Breast epithelium (tissue), 4 donors: ENCODE measurements at places on chromosomes 5 and 9. TPM values are rescaled to one million over a fixed set of nuclear protein-coding genes. Genes with fewer than 3 reads are reported as not detected.

Gene COL15A1
- total RNA-seq = 13.9 TPM

Gene SLC34A3
- total RNA-seq = not detected

Gene RASGEF1C
- total RNA-seq = not detected

Gene TARS1
- total RNA-seq = 66.5 TPM

Gene LCP2
- 21.8 TPM for total RNA-seq

Gene SNX24
- total RNA-seq = 13.1 TPM

Gene TLR4
- total RNA-seq = 71.2 TPM

Gene ROR2
- total RNA-seq = 2.1 TPM

Gene PCDHA10
- 6.4 TPM for total RNA-seq

Gene TEX48
- not detected for total RNA-seq

Gene GPR21
- 3.3 TPM for total RNA-seq

Gene ENG
- total RNA-seq = 30.9 TPM

Gene SPATA6L
- total RNA-seq = 14.4 TPM

Gene LURAP1L
- 24.1 TPM for total RNA-seq

Gene INSL4
- not detected for total RNA-seq

Gene SLC46A2
- not detected for total RNA-seq

Gene EQTN
- 0.73 TPM for total RNA-seq

Gene ENTREP1
- 3.0 TPM for total RNA-seq

Gene CNTLN
- total RNA-seq = 14.6 TPM

Gene WDR5
- total RNA-seq = 17.7 TPM

Gene PPP3R2
- total RNA-seq = not detected

Gene CWC27
- total RNA-seq = 19.9 TPM

Gene CCDC192
- total RNA-seq = not detected

Gene OR1Q1
- 0.44 TPM for total RNA-seq

Gene CLPTM1L
- 94.0 TPM for total RNA-seq

Gene HK3
- 2.5 TPM for total RNA-seq

Gene SPACA9
- 5.0 TPM for total RNA-seq

Gene SLCO6A1
- total RNA-seq = not detected

Gene C7
- 447 TPM for total RNA-seq

Gene SPATA31C1
- total RNA-seq = not detected

Gene WDR38
- not detected for total RNA-seq

Gene IL9
- not detected for total RNA-seq

Gene FBP2
- total RNA-seq = not detected

Gene CD274
- 2.9 TPM for total RNA-seq

Gene PCDHA1
- not detected for total RNA-seq

Gene IL4
- not detected for total RNA-seq

Gene ZBED3
- 4.8 TPM for total RNA-seq

Gene PAPPA
- total RNA-seq = 2.6 TPM

Gene SGCD
- 3.1 TPM for total RNA-seq

Gene DDX41
- total RNA-seq = 110 TPM

Gene QSOX2
- 6.2 TPM for total RNA-seq

Gene ALDOB
- total RNA-seq = not detected

Gene FAM120AOS
- 70.4 TPM for total RNA-seq

Gene CTXN3
- total RNA-seq = not detected

Gene IL17B
- total RNA-seq = 5.6 TPM

Gene PCDHGC5
- total RNA-seq = 3.3 TPM

Gene PCDHB7
- total RNA-seq = 4.6 TPM

Gene IRX4
- total RNA-seq = 0.64 TPM

Gene MARCHF11
- not detected for total RNA-seq

Gene RNF208
- 1.5 TPM for total RNA-seq

Gene TICAM2
- total RNA-seq = 1.6 TPM

Gene SNX18
- total RNA-seq = 29.2 TPM

Gene CYSTM1
- 108 TPM for total RNA-seq

Gene NUTM2G
- not detected for total RNA-seq

Gene GRXCR2
- not detected for total RNA-seq

Gene ZNF300
- total RNA-seq = 4.6 TPM

Gene PCDHGA3
- 5.0 TPM for total RNA-seq

Gene LHX3
- not detected for total RNA-seq
